ENCODE measurements at places on chromosomes 6 and 20. TPM values are rescaled to one million over a fixed set of nuclear protein-coding genes. Genes with fewer than 3 reads are reported as not detected.

TBC1D22B gene
- 4.1 TPM for total RNA-seq

GRCh38 chr20:36802326-36803222, 29.0 kb upstream of the DSN1 start:
- DNase-seq, result no peak
- H3K36me3 ChIP-seq, result no peaks in the 10 kb centered on the region
- H3K27me3 ChIP-seq, result no peaks in the 10 kb centered on the region
- no peak overlapping the region for H3K4me3 ChIP-seq

DNA sequence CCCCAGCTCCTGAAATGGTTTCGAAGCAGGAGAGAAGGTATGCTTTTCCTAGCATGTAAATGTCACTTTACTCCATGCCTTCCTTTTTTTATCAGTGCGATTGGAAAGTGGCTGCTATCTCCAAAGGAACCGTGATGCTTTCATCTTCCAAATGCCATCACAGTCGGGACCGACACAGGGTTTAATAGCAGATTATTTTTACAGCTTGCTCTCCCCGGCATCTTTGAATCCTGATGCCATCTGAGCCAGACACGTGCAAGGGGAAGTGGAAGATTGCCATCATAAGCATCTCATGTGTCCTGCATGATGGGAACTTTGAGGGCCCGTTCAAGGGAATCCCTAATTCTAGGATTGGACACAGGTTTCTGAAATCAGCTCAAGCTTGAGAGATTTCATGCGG, 253.4 kb upstream of the KCNG1 start:
- H3K4me1 ChIP-seq, result no peaks in the 10 kb centered on the region
- no peaks in the 10 kb centered on the region for H3K36me3 ChIP-seq
- no peaks in the 10 kb centered on the region for H3K27me3 ChIP-seq
- H3K27ac ChIP-seq, result no peak overlapping the region
- DNase-seq, result no peak
- no peak overlapping the region for H3K4me3 ChIP-seq

- no peak for DNase-seq
- no peaks in the 10 kb centered on the region for H3K27me3 ChIP-seq
- no peak overlapping the region for H3K4me3 ChIP-seq
- H3K27ac ChIP-seq, result no peak overlapping the region
Measured at GRCh38 chr6:13412639-13413465, 74.5 kb downstream of the GFOD1 start.

DNA sequence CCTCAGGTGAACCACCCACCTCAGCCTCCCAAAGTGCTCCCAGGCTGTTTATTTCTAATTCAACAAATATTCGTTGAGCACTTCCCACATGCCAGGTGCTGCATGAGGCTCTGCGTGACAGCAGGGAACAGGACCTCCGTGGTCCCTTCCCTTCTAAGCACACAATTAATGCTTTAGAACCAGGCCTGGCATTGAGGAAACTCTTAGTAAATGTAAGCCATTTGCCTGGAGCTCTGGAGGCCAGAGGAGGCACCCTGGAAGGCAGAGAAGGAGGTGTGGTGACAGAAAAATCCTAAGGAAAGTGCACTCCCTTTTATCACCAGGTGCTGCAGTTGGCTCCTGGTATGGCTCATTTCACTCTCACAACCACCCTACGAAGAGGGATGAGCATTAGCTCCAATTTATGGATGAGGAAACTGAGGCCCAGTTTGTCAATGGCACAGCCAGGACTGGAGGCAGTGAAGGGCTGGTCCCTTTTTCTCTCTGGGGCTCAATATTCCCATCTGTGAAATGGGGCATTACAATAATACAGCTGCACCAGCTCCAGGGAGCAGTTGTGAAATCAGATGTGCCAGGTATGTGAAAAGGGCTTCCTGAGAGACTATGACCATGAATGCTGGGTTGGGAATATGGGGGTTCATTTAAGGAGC, 8.1 kb upstream of the ID1 start:
- H3K27ac ChIP-seq, result peak overlapping the region; percentile 48
- H3K4me3 ChIP-seq, result no peak overlapping the region
- no peaks in the 10 kb centered on the region for H3K36me3 ChIP-seq
- H3K27me3 ChIP-seq, result peaks cover 3% of the 10 kb centered on the region
- no peaks in the 10 kb centered on the region for H3K4me1 ChIP-seq

DNA sequence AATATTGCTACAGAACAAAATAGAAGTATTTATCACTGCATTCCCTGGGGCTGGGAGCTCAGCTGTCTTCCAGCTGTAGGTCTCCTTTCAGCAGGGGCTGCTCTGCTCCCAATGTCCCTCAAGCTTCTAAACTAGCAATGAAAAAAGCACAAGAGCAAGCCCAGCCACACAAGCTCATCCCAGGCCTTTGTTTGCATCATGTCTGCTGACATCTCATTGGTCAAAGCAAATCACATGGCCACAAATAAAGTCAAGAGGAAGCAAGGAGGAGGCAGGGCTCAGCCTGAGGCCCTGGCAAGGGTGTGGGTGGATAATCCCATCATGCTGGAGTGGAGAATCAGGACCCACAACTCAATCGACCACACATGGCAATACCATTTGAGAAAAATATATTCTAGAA, 2.2 kb upstream of the BFSP1 start:
- H3K4me3 ChIP-seq, result no peak overlapping the region
- H3K36me3 ChIP-seq, result no peaks in the 10 kb centered on the region
- no peaks in the 10 kb centered on the region for H3K4me1 ChIP-seq
- no peaks in the 10 kb centered on the region for H3K27me3 ChIP-seq
- no peak for DNase-seq

SSTR4 gene
- not detected for total RNA-seq

MROH8 gene
- 14.1 TPM for total RNA-seq

- DNase-seq, result no peak
- no peak overlapping the region for H3K4me3 ChIP-seq
- peaks cover 2% of the 10 kb centered on the region for H3K4me1 ChIP-seq
- H3K36me3 ChIP-seq, result no peaks in the 10 kb centered on the region
- H3K27me3 ChIP-seq, result no peaks in the 10 kb centered on the region
Measured at GRCh38 chr6:138560130-138560860, 61.0 kb upstream of the NHSL1 start.

SCUBE3 gene
- not detected for total RNA-seq

DNA sequence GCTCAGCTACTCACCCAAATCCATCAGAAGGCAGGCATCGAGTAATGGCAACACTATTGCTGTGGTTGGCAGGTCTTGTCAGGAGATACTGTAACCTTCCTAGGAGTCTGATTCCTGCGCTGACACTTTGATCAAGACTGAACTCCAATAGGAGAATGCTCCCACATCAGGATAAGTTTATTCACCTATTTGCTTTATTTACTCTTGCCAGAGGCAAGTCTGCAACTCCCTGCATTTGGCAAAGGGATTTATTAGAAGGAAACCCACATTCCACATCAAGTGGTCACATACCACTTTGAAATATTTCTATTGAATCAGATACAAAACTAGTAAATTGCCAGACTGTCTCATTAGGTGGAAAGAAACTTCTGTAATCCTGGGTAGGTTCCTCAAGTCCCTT, 43.5 kb downstream of the ZFAND3 start:
- no peaks in the 10 kb centered on the region for H3K36me3 ChIP-seq
- no peak overlapping the region for H3K27ac ChIP-seq
- no peaks in the 10 kb centered on the region for H3K4me1 ChIP-seq
- no peak for DNase-seq

DNA sequence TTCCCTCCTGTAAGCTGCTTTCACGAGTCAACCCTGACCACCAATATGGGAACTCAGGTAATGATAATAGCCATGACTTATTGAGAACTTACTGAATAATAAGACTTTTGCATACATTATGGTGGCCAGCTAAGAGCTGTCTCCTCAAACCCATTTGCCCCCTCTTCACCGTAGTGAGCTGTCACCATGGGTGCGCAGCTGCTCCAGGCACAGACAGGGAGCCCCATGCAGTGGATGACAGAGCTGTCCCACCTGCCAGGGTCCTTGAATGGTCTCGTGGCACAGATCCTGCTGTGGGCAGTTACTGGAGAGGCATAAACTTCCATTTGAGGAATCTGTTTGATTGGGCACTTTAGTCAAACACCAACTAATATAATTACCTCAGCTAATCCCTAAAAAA, 1.9 kb downstream of the SLC22A16 start:
- no peak overlapping the region for H3K27ac ChIP-seq
- no peaks in the 10 kb centered on the region for H3K4me1 ChIP-seq
- H3K27me3 ChIP-seq, result no peaks in the 10 kb centered on the region
- DNase-seq, result no peak
- H3K4me3 ChIP-seq, result no peak overlapping the region
- H3K36me3 ChIP-seq, result no peaks in the 10 kb centered on the region

DNA sequence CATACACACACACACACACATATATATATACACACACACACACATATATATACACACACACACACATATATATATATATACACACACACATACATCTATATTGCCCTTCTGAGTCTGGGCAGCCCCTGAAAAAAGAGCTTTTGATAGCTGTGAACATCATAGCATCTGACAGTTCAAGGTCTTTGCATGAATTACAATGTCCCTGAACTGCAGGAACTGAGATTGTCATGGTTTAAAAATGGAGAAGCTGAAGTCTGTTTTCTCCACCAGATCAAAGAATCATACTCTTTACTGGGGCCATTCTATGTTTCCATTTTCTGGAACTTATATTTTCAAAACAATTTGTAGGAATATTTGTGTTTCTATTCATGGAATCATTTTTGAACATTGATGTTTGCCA, 189.8 kb downstream of the ZDHHC14 start:
- no peaks in the 10 kb centered on the region for H3K27me3 ChIP-seq
- H3K27ac ChIP-seq, result no peak overlapping the region
- H3K4me3 ChIP-seq, result no peak overlapping the region
- H3K4me1 ChIP-seq, result no peaks in the 10 kb centered on the region
- no peaks in the 10 kb centered on the region for H3K36me3 ChIP-seq

GRCh38 chr6:43714311-43715055, 26.9 kb upstream of the MRPS18A start:
- H3K27me3 ChIP-seq, result no peaks in the 10 kb centered on the region
- H3K36me3 ChIP-seq, result no peaks in the 10 kb centered on the region
